Effector memory CD4-positive, alpha-beta T cell (primary cell): ENCODE measurements at places on chromosomes 12 and 14.

GRCh38 chr12:93502802-93503623 is 35.7 kb downstream of the MRPL42 start:
- DNase-seq = peak; percentile 16

GRCh38 chr14:59918824-59919569 is 947 bp upstream of the LRRC9 start:
- DNase-seq = no peak

DNA sequence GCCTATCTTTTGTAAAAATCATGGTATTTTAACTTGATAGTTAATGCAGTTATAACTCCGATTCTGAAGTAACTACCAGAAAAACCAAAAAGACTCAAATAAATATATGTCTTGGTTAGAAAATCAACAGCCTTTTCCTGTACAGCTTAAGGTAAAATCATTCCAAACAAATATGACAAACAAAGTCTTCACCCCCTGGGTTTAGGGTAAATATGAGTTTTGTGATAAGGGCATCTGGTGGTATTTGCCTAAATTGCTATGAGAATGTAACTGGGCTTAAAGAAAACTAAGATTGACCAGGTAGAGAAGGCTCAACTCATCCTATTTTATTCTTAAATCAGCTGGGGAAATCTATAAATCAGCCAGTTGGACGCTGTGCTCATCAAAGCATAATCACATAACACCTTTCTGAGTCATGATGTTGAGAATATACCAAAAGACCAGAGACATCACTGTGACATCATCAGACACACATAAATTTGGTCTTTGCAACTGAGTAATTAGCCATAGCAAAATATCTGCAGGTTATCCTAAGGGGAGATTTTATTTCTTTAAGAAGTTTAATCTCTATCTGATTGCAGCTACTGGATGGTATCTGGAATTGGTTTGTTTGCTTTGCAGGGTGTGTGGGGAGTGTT is 133.9 kb downstream of the STXBP6 start:
- DNase-seq = no peak

DNA sequence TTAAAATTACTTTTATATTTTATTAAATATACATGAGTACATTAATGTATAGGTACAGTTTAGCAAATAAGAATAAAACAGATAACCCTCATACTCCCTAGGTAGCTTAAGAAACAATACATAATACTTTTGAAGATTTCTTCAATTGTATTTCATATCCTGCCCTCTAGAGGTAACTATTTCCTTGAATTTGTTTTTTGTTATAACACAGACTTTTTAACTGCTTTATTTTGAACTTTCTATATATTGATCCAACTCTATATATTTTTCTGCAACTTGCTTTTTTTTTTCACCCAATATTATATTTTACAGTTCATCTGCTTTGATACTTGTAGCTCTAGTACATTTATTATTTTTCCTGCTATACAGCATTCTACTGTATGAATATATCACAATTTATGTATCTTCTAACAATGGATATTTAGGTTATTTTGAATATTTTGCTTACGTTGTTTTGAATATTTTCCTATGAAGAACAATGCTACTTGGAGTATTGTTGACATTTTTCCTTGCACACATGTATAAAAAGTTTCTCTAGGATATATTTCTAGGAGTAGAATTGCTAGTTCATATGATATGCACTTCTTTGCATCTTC is 72.8 kb upstream of the ABCD2 start:
- DNase-seq = no peak

- no peak for DNase-seq
Measured at GRCh38 chr12:127393465-127393864, 873.5 kb upstream of the TMEM132C start.

GRCh38 chr14:103562179-103562428 is 353 bp downstream of the BAG5 start:
- no peak for DNase-seq

DNA sequence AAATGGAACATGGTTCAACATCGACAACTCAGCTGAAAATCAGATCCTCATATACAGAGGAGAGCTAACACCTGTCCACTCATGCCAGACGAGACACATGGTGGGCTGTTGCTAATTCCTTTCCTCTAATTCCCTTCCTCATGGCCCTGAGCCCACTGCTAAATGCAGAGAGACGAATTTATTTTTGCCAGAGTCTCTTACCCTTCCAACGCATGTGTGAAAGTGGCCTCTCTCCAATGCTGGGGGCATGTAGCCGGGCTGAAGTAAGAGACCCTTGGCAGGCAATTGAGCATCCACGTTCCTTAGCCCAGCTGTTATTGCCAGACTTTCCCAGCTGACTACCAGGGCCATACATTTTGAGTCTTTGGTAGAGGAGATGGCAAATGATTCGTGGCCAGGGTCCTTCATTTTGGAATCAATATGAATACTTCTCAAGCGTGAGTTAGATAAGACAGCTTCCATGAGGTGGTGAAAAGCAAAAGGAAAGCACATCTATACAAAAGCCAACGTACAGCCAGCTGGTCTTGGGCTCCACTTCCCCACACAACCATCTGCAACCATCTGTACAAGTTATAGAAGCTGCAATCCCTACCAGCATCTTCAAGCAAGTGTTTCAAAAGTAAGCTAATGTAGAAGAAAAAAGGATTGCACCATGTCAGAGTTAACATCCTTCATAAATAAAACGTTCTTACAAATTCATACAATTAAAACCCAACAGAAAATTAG is 28.6 kb downstream of the CORO1C start:
- DNase-seq = no peak
